ENCODE measurements at places on chromosomes 5 and 9.
A peak's percentile ranks its signal among the peaks of the same experiment; 100 is the strongest.

- DNase-seq = no peak
Observed at GRCh38 chr9:3956081-3956671, 343.7 kb downstream of the GLIS3 start.

- DNase-seq = no peak
Observed at GRCh38 chr5:179668391-179668790, 12.4 kb downstream of the CBY3 start.

DNA sequence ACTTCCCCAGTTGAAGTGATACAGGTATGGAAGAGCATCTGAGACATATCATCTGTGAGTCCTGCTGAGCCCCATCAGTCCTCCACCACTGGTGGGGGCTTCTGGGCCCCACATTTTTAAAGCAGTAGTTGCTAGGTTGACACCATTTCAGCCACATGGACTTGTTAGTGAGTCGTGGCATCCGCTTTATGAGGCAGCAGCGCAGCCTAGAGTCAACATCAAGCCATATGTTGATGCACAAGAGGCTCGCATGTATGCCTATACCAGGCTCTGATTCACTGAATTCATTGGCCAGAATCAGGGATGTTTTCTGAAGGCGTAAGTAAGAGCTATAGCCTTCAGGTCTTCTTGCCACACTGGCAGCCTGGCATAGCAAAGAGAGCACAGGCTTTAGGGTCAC is 26.8 kb downstream of the ZNF346 start:
- no peak for DNase-seq

GRCh38 chr9:78567693-78568092 is 270.8 kb downstream of the PSAT1 start:
- no peak for DNase-seq

- DNase-seq = no peak
Observed at GRCh38 chr9:103713631-103714030, 380.5 kb upstream of the SMC2 start.

- no peak for DNase-seq
Observed at GRCh38 chr5:69374911-69375446, 5.4 kb downstream of the RAD17 start.

GRCh38 chr5:173514661-173515060 is 101.8 kb downstream of the BOD1 start:
- no peak for DNase-seq

DNA sequence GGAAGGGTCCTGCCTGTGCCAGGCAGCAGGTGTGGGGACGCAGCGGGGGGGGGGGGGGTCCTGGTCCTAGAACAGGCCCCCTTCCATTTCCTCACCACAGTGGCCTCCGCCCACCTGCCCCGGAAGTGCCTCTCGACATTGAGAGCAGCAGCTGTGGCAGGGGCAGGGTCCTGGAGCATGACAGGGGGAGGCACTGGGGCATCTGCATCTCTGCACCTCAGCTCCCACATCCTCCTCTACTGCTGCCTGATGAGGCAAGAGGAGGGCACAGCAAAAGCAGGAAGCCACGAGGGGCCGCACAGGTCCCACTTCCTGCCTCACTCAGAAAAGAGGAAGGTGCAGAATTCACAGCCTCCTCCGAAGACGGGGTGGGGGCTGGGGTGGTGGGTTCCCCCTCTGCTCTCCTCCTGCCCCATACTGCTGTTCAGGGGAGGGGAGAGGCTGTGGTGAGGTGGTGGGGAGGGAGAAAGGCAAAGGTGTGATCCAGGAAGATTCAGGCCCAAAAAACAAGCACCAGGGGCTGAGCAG is 14.8 kb downstream of the AKNA start:
- DNase-seq = peak; percentile 66

DNA sequence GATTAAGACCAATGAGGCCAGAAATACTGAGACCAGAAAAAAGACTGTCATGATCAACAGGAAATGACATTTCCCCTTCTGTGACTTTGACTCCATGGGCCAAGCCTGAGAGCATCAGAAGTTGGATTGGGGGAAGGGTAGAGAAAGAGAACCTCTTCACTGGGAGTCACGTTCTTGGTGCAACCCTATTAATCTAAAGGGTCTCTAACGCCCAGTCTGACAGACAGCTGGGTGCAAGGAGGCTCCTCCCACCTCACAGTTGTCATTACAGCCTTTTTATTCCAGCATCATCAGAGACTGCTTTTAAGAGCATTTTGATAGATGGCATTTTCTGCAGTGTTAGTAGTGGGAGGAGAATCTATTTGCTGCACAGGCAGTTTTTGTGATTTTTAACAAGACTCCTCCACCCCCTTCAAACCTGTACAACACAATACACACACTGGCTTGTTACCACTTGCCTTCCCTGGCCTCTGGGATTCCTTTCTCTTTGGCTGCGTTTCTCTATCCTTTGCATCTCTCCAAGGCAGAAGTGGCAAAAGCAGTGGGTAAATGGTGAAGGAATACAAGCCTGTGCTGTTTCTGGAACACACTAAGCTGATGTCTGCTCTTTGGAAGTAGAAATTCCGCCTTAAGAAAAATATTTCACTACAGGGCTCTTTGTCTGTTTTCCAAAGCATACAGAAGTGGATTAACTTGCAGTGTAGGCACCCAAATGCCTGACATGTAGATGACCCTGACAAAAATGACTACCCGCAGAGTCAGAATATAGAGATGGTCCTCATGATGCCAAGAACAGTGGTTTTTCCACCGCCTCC is 310.4 kb upstream of the ZNF608 start:
- DNase-seq = no peak

GRCh38 chr5:139711906-139712224 is 63.7 kb downstream of the CXXC5 start:
- no peak for DNase-seq

- no peak for DNase-seq
Observed at GRCh38 chr9:126854734-126855133, 5.7 kb upstream of the ZBTB34 start.

- no peak for DNase-seq
Observed at GRCh38 chr9:125771037-125771436, 23.9 kb downstream of the PBX3 start.

- DNase-seq = no peak
Observed at GRCh38 chr9:135765416-135765815, 63.4 kb downstream of the KCNT1 start.

DNA sequence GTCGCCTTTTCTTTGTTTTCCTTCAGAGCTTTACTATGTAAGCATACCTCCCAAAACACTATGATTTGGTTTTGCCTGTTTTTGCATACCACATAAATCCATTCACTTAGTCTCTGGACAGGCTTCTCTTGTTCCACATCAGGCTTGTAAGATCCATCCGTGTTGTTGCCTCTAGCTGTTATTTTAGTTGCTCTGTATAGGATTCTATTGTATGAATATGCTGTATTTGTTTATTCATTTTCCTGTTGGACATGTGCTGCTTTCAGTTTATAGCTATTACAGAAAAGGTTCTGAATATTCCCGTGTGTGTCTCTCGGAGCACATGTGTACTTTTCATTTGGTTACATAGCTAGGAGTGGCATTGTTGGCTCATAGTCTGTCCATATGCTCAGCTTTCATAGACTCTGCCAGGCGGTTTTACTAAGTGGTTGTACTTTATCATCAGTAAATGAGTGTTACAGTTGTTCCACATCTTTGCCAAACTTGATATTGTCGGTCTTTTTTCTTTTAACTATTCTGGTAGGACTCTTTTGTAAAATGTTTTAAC is 41.8 kb downstream of the NUP214 start:
- DNase-seq = no peak

- no peak for DNase-seq
Observed at GRCh38 chr9:27347889-27348288, 50.9 kb upstream of the EQTN start.

Measured in stimulated activated CD4-positive, alpha-beta T cell treated with anti-CD3 and anti-CD28 coated beads, Interleukin-12 subunit alpha, Interleukin-12 subunit beta, amount 100 ng/mL, for 48 hours (primary cell).